ENCODE measurements at places on chromosomes 7 and 10.

DNA sequence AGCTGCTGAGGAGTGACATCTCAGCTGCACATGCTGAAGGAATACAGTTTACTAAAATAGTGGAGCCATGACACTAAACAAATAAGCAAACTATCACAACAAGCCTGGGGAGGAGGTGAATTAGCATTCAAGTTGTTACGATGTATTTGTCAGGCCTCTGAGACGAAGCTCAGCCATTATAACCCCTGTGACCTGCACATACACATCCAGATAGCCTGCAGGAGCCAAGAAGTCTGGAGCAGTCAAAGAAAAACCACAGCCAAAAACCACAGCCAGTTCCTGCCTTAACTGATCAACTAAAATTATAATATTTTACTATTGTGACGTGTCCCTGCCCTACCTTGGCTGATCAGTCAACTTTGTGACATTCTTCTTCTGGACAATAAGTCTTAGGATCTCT lies 68.6 kb downstream of the NSUN6 start:
- no peak for DNase-seq

DNA sequence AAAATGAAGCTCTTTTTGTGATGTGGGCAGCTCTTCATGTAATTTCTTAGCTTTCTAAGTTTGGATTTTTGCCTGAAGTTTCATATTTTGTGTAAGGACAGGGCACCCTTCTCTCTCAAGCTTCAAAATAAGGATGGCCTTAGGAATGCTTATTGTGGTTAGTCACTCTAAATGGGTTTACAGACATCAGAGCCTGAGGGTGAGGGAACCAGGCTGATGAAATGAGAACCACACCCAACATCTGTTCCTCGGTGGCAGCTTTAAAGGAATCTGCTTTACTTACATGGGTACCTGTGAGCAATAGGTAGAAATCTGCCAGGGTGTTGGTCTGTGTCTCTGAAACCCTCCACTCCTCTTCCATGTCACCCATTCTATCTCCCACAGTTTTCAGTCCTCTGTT lies 174.3 kb downstream of the EMX2 start:
- no peak for DNase-seq

- no peak for DNase-seq
Observed at GRCh38 chr7:105011831-105012502, 2.0 kb upstream of the KMT2E start.

DNA sequence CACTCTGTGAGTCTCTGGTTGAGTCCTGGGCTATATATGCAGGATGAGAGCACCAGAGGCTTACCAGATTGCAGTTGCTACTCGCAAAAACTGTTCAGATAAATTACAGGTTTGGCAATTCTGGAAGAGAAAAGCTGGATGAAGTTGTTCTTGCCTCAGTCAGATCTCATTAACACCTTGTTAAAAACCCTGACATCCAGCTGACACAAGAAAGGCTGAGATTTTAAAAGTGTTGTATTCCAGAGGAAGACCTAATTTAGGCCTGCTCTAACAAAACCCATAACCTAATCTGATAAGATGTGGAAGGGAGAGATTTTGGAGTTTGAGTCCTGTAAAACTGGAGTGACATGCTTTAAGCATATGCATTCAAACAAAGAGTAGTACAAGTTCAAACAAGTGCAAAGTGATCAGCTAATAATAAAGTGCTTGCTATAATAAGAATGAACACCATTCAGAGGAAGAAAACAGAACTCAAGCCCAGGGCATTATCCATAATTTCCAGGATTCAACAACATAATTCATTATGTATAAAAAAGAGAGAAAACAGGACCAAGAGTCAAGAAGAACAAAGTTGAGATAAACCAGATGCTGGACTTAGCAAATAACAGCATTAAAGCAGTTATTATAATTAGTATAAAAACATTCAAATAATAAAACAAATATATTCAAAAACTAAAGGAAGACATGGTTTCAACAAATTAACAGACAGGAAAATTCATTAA lies 135.5 kb downstream of the CD36 start:
- DNase-seq = no peak

- DNase-seq = no peak
Observed at GRCh38 chr10:80070057-80070456, 8.4 kb upstream of the TMEM254 start.

DNA sequence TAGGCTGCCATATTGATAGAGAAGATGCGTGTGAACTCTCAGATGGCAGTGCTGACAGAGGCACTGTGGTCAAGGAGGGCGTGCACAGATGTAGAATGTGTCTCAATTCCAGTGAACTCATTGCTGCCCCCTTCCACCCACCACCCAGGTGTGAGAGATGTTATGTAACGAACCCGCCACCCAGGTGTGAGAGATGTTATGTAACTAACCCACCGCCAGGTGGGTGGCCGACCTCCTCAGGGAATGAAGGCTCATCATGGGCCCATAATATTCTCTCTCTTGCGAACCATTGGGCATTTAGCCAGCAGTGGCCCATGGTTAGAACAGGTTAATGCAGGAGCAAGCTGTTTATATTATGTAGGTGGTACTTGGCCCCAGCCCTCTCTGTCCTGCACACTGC lies 140.4 kb upstream of the MTPN start:
- no peak for DNase-seq

- DNase-seq = no peak
Observed at GRCh38 chr10:113770346-113770745, 18.9 kb downstream of the PLEKHS1 start.

GRCh38 chr10:6766131-6766801 lies 186.2 kb upstream of the PRKCQ start:
- no peak for DNase-seq

DNA sequence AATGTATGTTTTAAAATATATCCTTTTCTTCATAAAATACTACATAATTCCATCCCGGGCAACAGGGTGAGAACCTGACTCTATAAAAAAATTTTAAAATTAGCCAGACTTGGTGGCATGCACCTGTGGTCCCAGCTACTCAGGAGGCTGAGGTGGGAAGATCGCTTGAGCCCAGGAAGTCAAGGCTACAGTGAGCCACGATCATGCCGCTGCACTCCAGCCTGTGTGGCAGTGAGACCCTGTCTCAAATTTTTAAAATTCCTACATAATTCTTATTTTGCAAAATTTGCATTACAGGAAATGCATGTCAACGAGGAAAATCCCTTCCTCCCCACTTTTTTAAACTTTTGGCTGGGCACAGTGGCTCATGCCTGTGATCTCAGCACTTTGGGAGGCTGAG lies 31.3 kb downstream of the AFAP1L2 start:
- DNase-seq = no peak

DNA sequence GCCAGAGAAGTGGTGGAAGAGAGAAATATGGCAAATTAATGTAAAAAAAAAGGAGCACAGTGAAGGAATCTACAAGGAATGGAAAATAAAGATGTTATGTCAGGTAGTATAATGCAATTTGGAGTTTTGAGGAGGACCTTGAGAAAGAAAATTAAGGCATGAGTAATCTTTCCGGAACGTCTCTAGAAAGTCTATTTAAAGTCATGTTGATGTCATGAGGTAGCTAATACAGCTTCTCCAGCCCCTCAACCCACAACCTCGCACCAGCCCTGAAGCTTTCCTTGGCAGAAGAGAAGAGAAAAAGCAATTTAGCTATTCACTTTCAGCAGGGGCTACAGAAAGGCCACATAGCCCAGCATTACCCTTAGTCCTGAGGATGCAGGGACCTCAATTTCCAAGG lies 22.5 kb downstream of the TRDMT1 start:
- DNase-seq = no peak

DNA sequence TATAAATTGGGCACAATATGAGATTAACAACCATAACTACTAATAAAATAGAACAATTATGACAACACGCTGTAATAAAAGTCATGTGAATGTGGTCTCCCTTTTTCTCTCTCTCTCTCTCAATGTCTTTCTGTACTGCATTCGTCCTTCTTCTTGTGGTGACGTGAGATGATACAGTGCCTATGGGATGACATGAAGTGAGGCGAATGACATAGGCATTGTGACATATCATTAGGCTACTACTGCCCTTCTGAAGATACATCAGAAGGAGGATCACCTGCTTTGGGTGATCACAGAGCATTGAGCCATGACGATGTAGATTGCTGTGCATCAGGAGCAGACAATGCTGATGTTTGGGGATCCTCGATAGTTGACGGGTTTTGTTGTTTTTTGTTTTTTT lies 171.6 kb downstream of the HERPUD2 start:
- DNase-seq = no peak

DNA sequence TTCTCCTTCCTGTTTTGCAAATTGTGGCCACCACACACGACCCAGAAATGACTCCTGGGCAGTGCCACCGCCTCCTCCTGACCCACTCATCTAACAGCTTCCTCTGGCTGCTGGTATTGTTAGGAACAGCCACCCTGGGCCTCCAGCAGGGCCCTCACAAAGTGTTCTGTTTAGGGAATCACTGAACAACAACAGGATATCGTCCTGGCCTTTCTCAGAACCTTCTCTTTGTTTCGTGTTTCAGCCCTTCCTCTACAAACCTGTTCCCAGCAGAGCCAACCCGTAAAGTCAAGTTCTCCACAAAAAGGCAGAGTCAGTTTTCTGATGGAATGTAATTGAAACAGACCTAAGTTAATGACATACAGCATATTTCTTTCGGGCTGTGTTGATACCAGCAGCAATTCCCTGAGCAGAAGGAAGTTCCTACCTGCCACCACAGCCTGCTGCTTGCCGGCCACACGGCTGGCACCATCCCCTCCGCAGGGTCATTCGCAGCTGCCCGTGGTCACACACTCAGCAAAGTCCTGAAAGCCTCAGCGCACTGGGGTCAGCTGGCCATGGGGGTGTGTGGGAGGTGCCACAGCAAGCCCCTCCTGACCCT lies 91.7 kb upstream of the PITRM1 start:
- no peak for DNase-seq

- DNase-seq = no peak
Observed at GRCh38 chr7:19696926-19697325, 11.9 kb downstream of the POLR1F start.

GRCh38 chr7:112080978-112081377 lies 125.2 kb downstream of the DOCK4 start:
- no peak for DNase-seq

- DNase-seq = no peak
Observed at GRCh38 chr7:123811056-123811455, 33.9 kb upstream of the HYAL4 start.

DNA sequence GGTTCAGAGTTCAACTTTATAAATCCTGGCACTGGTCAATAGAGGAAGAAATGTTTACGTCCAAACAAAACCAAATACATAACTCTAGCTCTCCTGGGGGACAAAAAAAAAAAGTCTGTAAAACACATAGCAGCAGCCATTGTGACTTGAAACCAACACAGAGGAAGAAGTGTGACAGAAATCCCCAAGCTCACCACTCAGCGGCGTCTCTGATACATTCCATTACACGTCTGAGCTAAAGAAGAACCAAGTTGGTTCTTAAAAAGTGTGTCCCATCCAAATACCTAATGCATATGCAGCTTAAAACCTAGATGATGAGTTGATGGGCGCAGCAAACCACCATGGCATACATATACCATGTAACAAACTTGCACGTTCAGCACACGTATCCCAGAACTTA lies 58.3 kb upstream of the NANOS1 start:
- DNase-seq = no peak

DNA sequence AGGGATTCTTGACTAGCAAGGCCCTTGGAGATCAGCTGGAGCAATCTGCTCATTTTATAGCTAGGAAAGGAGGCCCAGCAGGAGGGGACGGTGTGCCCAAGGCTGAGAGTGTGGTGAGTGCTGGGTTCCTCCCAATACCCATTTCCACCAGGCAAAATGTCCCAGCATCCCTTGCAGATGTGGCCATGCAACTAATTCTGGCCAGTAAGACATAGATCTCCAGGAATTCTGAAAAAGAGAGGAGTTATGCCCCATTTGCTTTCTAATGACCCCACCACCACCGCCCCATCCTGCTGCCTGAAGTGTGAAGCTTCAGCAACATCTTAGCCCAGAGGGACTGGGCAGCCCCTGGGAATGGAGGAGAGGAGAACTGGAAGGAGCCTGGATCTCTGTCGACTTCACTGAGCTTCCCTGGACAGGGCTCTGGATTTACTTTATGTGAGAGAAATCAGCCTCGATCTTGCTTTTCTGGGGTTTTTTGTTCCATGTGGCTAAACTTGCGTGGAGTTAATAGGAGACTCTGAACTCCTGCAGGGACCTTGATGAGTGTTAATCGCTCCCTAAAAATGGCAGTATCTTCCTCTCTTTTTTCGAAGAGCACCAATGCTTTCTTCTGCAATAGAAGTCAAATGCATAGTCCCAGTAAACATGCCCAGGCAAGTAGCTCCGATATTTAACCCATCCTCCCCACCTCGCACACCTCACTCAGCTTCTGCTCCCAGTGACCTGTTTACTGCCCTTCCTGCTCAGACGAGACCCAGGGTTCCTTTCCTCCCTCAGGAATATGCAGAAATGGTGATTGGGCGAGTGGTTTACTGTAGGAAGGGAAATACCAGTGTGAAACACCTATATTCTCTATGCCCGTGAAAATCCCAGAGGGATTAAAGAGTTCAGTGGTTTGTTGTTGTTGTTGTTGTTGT lies 127.5 kb upstream of the GPR26 start:
- no peak for DNase-seq

- DNase-seq = no peak
Observed at GRCh38 chr7:101891936-101892640, 74.7 kb downstream of the CUX1 start.

DNA sequence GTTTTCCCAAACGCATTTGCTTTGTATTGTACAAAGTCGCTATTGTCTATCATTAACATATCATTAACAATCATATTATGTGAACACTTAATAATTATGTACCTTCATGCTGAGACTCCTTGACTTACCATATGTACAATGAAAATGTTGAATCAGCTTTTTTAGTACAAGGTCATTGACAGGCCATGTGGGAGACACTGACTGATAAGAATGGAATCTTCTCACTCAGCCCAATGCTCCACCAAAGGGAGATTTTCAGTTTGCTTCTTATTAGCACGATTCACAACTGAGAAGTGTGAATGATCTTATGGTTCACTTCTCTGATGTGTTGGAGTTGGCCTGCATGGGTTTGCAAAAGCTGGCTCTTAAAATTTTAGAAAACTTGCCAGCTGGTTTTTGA lies 253.5 kb upstream of the TEX47 start:
- no peak for DNase-seq

- DNase-seq = no peak
Observed at GRCh38 chr7:4218481-4218880, 463.6 kb upstream of the FOXK1 start.

DNA sequence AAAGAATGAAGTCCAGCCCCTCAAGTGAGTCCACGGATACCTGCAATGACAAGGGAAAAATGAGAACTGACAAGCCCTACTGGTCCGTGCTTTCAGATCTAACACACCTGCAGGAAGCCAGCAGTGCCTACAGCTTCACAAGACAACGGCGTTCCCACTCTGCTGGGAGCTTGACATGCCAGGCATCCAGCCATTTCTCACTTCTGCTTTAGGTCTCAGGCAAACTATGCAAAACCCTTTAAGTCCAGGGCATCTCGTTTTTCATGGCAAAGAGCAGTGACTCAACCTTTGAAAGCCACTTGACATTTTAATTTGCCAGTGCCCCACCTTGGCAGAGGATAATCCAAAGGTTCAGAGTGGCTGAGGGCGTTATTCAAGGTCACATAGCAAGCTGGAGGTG lies 49.1 kb upstream of the GPAM start:
- no peak for DNase-seq

- no peak for DNase-seq
Observed at GRCh38 chr7:6169805-6170520, 102.5 kb downstream of the CYTH3 start.

GRCh38 chr7:156578578-156578940 lies 62.0 kb upstream of the RNF32 start:
- no peak for DNase-seq

- no peak for DNase-seq
Observed at GRCh38 chr10:58282615-58283014, 13.7 kb downstream of the CISD1 start.

GRCh38 chr10:96548589-96548988 lies 34.9 kb upstream of the TLL2 start:
- no peak for DNase-seq

GRCh38 chr7:79988653-79989052 lies 146.0 kb upstream of the GNAI1 start:
- DNase-seq = no peak
